ENCODE measurements at places on chromosomes 16 and 17.

DNA sequence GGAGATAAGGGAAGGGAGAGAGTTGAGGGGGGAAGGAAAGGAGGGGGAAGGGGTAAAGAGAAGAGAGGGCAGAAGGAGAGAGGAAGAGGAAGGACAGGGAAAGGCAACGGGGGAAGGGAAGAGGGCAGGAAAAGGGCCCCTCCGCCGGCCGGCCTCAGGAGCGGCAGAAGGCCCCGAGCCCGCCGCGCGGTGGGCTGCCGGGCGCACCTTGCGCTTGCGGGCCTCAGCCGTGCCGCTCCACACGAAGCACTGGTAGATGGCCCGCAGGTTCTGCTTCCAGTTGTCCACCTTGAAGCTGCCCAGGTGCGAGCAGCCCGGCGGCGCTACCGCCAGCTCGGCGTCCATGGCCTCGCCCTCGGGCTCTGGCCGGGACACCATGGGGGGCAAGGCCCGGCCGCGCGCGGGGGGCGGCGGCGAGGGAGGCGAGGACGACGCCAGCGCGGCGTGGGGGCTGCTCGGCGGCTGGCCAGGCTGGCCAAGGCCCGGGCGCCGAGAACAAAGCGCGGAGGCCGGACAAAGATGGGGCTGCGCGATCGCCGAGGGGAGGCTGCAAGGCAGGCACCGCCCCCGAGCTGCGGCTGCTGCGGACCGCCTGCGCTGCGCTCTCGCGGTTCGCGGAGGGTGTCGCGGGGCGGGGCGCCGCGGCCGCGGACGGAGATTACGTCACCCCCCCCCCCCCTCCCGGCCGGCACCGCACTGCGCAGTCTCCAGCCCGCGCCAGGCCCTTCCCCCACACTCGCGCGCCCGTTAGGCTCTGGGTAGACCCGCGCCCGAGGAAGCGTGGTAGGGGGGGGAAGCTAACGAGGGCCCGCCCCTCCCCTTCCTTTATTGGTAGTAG is at the start of gene USP22:
TSS of gene USP22 (minus strand) at position 554 of the 838 bp plus-strand sequence. CDS start at position 378, 176 bp downstream.
- peak; percentile 81 for DNase-seq

- no peak for DNase-seq
Measured at GRCh38 chr16:53154513-53154912, 99.7 kb downstream of the CHD9 start.

- peak; percentile 39 for DNase-seq
Measured at GRCh38 chr16:9256196-9256595, 164.8 kb downstream of the HAPSTR1 start.

DNA sequence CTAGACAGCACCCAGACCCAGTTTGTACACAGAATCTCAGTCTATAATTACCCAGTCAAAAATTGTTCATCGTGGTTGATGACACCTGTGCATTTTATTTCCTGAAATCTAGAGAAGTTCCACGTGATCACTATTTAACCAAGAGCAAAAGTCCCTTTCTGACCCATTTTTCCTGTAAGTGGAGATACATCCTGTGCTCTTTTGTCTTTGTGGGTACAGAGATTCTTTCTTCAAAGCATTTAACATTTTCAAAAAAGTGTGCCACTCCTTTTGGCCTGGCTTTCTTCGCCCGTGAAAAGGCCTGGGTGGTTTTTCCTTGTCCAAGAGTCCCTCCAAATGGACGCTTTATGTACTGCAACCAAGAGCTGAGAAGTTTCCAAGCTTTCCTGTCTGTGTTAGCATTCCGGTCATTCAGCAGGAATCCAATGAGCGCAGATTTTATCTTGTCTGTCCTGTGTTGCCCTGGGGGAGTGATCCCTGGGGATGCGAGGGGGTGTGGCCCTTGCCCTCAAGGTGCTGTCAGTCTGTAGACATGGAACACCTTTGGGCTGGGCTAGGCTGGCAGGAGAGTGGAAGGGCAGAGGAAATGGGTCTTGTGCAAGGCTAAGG is 161.1 kb upstream of the CACNG5 start:
- DNase-seq: no peak

DNA sequence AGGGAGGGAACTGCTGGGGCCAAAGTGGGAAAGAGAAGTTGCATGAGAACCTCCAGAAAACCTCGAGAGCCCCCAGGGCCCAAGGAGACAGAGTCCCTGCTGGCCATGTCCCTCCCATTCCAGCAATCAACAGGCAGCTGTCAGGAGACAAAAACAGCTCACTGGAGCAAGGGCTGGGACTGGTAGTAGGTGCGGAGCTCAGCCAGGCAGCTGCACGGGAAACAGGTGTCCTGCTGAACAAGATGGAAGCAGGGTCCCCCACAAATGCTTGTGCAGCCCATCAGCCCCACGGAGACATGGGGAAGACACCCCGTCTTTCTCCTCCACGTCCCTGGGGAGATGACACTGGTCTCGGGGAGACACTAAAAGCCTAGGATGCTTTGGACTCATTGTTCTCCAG is 34.5 kb downstream of the SDK2 start:
- DNase-seq: no peak

GRCh38 chr16:28003923-28004322 is 59.6 kb downstream of the GSG1L start:
- no peak for DNase-seq

- DNase-seq: no peak
Measured at GRCh38 chr16:25893332-25893731, 201.6 kb downstream of the HS3ST4 start.

All from GM12891 (cell line).